Mucosa of gallbladder (tissue), 1 donor: ENCODE measurements at places on chromosomes 5 and 9. TPM values are rescaled to one million over a fixed set of nuclear protein-coding genes. Genes with fewer than 3 reads are reported as not detected.

DNA sequence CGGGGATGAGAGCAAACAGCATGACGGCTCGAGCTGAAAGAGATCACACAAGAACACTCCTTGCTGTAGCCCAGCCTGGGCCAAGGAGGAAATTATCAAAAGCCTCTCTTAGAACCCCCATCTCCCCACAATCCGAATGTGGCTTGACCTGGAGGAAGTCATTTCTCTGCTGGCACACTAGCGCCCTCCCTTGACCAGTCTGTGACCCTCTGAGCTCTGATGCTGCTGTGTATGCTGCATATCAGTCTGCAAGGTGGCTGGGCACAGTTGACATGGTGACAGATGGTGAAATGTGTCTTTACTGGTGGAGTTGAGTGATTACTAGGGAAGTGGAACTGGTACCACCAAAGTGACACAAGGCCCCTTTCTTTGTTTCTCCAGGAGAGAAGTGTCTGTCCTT, 3.3 kb downstream of the SLC46A2 start:
- DNase-seq: no peak

DNA sequence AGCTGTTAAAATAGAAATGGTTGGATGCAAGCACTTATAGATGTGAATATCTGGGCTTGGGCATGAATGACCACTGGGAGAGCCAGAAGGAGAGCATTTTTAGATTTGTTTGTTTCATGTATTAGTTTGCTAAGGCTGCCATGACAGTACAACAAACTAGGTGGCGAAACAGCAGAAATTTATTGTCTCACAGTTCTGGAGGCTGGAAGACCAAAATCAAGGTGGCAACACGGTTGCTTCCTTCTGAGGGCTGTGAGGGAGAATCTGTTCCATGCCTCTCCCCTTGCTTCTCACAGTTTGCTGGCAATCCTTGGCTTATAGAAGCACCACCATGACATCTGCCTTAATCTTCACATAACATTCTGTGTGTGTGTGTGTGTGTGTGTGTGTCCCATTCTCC, 20.2 kb upstream of the CDC23 start:
- no peak for DNase-seq

GRCh38 chr9:126947529-126947928, 32.9 kb downstream of the RALGPS1 start:
- no peak for DNase-seq

GRCh38 chr5:127911619-127912018, 171.9 kb upstream of the SLC12A2 start:
- no peak for DNase-seq

DNA sequence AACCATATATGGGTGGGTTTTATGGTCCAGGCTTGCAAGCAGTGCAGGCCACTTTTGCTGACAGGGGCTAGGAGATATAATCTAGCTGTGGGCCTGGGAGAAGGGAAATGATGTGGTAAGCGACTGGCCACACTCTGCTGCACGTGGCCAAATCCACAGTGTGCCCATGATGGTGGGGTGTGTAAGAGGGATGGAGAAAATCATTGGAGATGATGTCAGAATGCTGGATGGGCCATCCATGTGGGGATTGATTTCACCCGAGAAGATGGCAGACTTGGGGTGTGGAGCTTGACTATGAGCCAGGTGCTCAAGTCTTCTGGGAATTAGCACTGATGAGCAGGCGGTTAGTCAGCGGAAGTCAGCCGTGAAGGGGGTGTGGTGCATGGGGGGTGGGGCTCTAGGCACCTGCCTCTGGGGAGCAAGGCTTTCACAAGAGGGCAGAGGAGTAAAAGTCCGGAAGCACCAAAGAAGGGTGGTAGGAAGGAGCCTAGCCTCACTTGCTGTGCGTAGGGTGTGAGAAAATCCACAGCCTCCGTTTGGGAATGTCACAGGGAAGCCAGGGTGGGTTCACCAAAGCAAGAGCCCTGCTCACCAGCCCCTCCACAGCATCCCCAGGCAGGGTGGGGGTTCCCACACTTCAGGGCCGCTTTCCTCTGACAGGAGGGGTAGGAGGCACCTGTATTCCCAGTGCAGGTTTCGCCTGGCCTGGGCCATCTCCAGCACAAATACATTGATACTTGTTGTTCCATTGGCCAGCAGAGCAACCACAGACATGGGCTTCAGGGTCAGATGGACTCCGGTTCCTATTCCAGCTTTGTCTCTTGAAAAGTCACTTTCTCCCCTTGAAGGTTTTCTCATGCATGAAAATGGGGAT, 44.5 kb upstream of the ANGPTL2 start:
- DNase-seq: no peak

Gene C5orf47
- total RNA-seq: not detected

DNA sequence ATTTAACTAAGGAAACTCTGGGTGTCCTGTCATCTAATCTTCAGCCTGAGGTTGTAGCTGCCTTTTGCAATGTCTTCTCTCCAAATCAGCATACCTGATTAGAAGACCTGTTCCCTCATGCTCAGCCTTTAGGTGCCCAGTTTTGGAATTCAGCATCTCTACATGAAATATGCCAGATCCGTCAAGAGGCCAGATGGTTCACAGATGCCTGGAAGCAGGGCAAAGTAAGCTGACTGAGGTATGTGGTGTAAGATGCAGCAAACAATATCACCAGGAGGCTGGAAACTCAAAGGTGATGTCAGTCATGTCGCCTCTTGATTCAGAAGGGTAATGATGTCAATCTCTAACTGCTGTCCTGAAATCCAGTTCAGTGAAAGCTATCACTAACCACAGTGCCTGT, 324.4 kb downstream of the PRELID2 start:
- no peak for DNase-seq

DNA sequence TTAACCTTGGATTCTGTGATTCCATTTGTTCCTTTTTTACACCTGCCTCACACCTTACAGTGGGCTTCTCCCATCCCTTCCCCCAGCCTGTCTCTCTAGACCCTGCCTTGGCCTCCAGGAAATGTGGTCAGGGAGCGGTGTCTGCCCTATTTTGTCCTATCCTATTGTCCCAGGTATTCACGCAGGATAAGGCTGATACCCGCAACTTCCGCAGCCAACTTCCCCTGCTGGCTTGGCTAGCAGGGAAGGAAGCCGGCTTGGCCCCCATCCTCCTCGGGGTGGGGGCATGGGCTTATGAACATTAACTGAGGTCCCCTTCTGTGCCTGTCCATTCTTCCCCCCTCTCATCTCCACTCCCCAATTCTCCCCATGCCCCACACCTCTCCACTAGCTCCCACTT, 3.5 kb downstream of the CSF1R start:
- no peak for DNase-seq

Gene ECM2
- total RNA-seq: 8.2 TPM

Gene CDX1
- 0.29 TPM for total RNA-seq

GRCh38 chr9:89436326-89436725, 61.6 kb downstream of the SEMA4D start:
- DNase-seq: no peak

- DNase-seq: no peak
Measured at GRCh38 chr5:167743695-167744464, 547.6 kb upstream of the WWC1 start.

DNA sequence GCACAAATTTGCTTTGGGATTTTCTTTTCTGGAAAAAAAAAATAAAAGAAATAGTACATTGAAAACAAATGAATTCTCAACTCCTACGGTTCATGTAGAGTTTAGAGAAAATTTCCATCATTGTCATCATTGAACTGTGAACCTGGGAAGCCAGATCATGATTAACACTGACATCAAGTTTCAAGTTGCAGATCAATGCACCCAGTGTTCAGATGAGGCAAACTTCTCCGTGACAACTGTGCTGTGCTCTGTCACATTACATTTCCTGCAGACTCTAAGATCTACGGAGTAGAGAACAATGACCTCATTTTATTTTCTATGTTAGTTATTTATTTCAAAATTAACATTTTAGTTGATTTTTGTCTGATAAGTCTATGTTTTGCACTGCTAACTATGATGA, 99.7 kb downstream of the MAP1B start:
- DNase-seq: no peak

Gene VAV2
- total RNA-seq: 64.4 TPM

GRCh38 chr5:173495225-173495904, 121.1 kb downstream of the BOD1 start:
- no peak for DNase-seq

DNA sequence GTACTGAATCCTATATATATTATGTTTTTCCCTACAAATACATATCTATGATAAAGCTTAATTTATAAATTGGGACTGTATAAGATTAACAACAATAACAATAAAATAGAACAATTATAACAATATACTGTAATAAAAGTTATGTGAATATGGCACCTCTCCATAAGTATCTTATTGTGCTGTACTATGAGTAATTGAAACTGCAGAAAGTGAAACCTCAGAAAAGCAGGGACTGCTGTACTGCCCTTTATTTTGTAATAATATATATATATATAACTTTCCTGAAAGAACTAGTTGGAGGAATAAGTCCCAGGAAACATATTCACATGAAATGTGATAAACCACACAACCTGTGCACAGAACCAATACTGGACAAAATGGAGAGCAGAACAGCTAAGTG, 77.3 kb downstream of the PAM start:
- DNase-seq: no peak

DNA sequence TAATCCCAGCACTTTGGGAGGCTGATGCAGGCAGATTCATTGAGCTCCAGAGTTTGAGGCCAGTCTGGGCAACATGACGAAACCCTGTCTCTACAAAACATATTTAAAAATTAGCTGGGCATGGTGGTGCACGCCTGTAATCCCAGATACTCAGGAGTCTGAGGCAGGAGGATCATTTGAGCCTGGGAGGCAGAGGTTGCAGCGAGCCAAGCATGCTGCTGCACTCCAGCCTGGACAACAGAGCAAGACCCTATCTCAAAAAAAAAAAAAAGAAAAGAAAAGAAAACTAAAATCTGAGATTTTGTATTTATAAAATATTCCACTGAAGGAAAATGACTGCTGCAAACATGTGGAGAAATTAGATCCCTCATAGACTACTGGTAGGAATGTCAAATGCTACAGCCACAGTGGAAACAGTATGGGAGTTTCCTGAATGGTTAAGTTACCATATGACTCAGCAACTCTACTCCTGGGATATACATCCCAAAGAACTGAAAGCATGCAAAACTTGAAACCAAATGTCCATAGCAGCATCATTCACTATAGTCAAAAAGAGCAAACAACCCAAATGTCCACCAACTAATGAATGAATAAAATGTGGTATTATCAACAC, 106.1 kb downstream of the UBAP2 start:
- DNase-seq: no peak

- no peak for DNase-seq
Measured at GRCh38 chr9:135615666-135616618, 23.4 kb downstream of the GLT6D1 start.

Gene ABO
- 16.3 TPM for total RNA-seq

Gene TNC
- total RNA-seq: 29.4 TPM

DNA sequence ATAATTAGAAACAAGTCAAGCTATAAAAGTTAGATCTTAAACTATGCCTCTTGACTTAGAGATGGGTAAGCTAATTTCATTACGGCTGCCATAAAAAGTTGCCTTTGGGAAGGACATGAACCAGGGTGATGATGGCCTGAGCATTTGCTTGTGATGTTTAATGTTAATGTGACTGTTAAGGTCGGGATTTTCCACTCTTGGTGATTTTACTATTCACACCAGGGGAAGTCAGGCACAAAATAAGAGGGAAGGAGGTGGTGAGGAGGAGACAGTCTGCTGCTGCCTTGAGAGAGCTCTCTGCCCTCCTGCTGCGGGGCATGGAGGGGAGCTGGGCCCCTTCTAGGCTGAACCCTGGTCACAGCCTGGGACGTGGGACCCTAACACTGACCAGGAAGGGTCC, 34.4 kb downstream of the AHRR start:
- DNase-seq: peak; percentile 6

DNA sequence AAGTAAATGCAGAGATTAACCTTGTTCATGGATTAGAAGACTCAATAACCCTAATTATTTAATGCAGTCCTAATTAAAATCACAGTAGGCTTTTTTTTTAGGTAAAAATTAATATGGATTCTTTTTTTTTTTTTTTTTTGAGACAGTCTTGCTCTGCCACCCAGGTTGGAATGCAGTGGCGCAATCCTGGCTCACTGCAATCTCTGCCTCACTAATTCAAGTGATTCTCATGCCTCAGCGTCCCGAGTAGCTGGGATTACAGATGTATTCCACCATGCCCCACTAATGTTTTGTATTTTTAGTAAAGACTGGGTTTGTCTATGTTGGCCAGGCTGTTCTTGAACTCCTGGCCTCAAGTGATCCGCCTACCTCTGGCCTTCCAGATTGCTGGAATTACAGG, 40.6 kb downstream of the DENND4C start:
- DNase-seq: no peak

GRCh38 chr5:31317665-31318064, 124.2 kb downstream of the CDH6 start:
- DNase-seq: no peak

DNA sequence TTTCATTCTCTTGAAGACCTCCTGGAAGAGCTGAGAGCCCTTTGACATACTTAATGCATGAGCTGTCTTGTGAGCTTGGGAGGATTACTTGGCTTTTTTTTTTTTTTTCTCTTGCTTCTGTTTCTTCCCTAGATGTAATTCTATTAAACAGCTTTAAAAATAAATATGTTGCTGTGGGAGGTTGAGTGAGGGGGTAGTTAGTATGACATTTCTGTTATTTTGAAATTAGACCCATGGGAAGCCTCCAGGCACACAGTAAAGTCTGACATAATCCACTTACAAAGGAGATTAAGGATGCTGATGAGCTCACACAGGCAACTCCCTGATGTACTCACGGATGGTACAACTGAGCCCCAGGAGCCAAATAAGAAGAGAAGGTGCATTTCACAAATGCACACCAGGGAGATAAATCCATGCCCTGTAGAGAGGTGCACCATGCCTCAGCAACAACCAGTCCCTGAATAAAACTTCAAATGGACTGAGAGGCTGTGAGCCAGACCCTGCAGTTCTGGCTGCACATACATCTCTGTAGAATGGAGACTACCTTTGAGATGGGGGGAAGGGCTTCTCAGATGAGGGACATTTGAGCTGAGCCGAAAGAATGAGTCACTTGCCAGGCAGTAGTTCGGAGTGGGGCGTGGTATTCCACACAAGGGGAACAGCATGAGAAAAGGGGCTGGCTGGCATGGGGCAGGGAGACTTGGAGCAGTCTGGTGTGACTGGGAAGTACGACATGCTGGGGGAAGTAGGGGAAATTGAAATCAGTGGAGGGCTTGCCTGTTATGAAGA, 68.7 kb downstream of the ACTL7B start:
- DNase-seq: no peak

DNA sequence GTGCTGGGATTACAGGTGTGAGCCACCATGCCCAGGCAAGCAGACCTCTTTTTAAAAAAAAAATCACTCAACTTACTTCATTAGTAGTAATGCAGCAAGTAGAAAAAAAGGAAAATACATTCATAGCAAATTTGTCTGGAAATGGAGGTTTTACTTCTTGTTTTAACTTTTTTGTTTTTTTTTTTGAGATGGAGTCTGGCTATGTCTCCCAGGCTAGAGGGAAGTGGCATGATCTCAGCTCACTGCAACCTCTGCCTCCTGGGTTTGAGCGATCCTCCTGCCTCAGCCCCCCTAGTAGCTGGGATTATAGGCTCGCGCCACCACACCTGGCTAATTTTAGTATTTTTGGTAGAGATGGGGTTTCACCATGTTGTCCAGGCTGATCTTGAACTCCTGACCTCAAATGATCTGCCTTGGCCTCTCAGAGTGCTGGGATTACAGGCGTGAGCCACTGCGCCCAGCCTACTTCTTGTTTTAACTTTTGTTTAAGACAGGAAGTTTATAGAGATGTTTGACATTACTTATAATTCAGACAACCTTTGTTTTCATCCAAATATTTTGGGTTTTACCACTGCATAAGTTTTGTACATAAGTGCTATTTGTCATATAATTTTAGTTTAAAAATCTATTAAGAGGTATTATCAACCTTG, 26.5 kb downstream of the UBE2R2 start:
- no peak for DNase-seq

Gene C5orf52
- not detected for total RNA-seq

- no peak for DNase-seq
Measured at GRCh38 chr5:5217371-5217770, 77.2 kb downstream of the ADAMTS16 start.
